ENCODE measurements at places on chromosomes 1 and 21.

- DNase-seq: no peak
Measured at GRCh38 chr1:221759436-221759835, 17.5 kb upstream of the DUSP10 start.

GRCh38 chr1:210516697-210517459, 188.2 kb downstream of the HHAT start:
- no peak for DNase-seq

DNA sequence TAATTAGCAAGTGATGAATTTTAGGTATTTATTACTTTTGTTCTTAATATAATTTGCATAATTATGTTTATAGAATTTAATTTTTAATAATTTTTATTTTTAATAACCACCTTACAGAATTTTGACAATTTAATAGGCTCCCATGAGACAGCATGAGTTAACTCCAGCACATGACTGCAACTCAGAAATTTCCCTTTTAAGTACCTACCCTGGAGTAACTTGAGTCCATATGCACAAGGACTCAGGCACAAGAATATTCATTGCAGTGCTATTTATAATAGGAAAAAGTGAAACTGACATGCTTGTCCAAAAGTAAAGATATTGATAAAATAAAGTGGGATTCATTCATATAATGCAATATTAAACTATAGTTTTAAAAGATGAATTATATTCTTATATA, 54.1 kb upstream of the C1orf53 start:
- no peak for DNase-seq

DNA sequence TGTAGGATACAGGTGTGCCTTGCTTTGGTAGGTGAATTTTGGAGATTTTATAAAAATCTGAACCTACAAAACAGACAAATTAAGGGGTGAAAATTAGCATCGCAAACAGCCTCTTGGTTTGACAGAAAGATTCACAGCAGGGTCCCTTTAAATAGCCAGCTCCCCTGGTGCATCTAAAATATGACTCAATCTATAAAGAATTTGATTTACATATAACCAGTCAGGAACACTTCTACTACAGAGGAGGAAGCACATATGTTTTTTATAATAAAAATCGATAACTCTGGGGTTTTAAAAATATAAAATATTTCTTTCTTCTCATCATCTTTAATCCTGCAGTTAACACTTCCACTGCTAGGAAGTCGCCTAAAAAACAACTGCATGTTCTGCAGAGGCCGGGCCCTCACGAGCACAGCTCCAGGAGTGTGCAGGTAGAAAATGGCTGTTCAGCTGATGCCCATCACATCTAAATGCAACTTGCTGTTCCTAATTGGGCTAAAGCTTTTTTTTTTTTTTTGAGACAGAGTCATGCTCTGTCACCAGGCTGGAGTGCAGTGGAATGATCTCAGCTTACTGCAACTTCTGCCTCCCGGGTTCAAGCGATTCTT, 203.4 kb downstream of the HS2ST1 start:
- no peak for DNase-seq

DNA sequence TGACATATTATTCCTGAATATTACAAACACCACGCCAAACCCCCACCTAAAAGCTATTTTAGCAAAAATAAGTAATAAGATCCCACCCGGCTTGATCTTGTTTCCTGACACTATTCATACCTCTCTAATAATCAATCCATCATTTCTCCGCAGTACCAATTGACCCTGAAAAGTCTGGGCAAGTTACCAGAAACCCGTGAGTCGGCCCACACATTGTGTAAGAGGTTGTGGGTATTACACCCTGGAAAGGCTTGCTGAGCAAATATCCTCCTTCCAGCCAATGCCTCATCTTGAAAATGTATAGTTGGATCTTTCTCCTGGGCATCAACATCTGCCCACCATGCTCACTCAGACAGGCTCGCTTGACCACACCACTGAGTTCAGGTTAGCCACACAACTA, 451.0 kb downstream of the TTLL7 start:
- no peak for DNase-seq

GRCh38 chr1:53589043-53589887, 130.1 kb downstream of the DMRTB1 start:
- no peak for DNase-seq

GRCh38 chr21:19420565-19420964, 1017.0 kb upstream of the TMPRSS15 start:
- DNase-seq: no peak

DNA sequence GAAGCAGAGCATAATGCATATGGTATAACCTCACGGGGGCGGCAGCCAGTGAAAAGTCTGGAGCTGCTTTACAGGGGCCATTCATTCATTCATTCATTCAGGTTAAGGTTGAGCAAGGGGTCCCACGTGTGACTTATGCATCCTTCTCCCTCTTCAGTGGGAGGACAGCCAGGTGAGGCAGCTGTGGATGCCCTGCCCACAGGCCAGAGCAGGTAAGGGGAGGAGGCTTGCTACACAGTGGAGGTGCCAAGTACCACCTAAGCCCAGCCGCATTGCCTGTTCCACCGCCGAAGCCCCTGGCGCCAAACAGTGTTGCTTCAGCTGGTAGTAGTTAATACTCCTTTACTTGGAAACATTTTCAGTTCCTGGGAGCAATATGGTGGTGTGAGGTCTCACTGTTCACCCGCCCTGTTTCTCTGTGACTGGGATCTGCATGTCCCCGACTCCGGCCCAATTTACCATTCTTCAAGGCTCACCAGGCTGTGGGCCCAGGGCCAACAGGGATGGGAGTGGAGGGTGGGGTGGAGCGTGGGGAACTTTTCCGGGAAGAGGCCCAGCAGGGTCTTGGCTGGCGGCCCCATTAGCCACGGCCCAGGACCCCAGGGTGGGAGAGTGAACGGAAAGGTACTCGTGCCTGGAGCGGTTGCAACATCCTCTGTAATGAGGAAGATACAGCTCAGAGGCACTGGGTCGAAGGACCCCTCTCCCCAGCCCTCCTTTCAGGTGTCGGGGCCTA, 722 bp upstream of the PODN start:
- no peak for DNase-seq

DNA sequence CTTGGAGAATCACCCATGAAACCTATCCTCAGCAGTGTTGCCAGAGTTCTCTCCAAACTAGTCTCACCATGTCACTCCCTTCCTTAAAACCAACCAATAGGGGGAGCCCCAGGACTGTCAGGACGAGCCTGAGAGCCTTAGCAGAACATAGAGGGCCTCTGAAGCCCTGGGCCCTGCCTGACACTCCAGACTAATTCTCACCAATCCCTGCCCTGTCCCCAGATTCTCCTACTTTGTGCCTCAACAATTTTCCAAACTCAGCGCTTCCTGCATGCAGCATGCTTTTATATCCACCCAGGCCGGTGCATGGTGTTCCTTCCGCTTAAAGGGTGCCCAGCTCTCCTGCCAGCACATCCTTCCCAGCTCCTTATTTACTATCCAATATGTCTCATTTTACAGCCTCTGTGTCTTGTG, 42.7 kb downstream of the HSD3B1 start:
- peak; percentile 77 for DNase-seq

GRCh38 chr21:32653326-32653901, 41.2 kb upstream of the CFAP298 start:
- DNase-seq: peak; percentile 49

DNA sequence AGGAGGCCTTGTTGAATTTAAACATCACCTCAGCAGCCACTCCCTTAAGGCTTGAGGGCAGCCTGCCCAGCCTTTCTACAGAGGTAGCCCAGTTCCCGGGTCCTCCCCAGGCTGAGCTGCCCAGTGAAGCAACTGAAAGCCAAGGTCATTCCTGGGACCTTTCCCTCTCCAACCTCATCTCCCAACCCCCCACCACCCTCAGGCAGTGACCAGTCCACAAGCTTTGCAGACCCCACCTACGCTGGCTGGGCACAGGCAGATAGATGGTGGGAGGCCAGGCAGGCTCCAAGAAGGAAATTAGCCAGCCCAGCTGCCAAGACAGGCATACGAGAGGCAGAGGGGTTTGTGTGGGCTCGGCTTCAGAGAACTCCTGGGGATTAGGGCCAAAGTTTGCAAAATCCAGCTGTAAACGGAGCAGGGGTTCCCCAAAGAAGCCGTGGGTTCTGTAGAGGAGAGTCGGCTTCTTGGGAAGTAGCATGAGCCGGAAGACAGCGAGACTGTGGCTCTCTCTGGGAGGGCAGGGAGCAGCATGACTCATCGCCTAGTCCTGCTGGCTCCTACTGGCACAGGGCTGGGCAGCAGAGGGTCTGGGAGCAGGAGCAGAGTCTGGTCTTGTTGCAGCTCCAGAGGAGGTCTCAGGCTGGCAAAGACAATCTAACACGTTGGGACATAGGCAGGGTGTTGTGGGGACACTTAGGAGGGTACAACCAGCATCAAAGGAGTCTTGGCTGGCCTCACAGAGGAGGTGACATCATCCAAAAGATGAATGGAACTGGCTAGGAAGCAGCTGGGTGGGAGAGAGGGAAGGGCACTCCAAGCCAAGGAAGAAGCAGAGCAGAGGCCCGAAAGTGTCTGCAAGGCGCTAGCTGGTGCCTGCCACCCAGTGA, 2.8 kb upstream of the ZC3H12A start:
- DNase-seq: no peak

- no peak for DNase-seq
Measured at GRCh38 chr1:230242326-230242725, 175.3 kb downstream of the GALNT2 start.

GRCh38 chr1:21216835-21217811, 40.4 kb upstream of the EIF4G3 start:
- DNase-seq: peak; percentile 77

- peak; percentile 84 for DNase-seq
Measured at GRCh38 chr21:45615145-45615711, 28.3 kb upstream of the PCBP3 start.

DNA sequence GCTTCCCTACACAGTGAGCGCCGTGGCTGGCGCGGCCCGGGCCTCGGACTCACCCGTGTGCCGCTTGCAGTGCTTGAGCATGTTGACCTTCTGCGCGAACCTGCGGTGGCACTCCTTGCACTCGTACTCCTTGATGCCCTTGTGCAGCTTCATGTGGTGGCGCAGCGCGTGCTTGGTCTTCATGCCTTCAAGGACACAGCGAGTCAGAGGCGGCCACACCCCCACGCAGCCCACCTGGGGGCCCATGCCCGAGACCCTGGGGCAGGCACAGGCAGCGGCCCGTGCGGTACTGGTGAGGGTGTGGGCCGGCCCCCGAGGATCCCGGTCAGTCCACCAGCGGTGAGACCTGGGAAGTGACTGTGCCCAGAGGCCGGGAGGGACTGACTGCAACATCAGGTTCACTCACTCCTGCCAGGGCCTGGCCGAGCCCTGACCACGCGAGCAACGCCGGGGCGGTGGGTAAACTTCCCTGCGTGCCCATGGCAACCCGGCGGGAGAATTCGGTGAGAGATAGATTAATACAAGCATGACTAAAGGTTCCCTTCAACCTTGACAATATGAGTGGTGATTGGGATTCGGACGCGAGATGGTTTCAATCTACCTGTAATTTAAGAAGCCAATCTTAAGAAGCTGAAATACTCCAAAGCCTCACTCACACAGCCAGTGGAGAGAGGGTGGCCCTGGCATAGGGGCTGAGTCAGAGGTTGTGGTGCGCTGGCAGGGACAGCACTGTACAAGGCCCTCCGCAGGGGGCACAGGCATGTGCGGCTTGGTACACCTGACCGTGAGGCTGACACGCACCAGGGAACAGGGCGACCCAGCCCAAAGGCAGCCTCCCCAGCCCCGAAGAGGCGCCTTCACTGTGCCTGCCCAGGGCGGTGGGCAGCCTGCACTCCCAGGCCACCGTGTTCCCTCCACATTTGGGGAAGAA, 49.1 kb upstream of the RIPK4 start:
- DNase-seq: no peak

- DNase-seq: no peak
Measured at GRCh38 chr1:50156241-50157010, 47.7 kb downstream of the ELAVL4 start.

DNA sequence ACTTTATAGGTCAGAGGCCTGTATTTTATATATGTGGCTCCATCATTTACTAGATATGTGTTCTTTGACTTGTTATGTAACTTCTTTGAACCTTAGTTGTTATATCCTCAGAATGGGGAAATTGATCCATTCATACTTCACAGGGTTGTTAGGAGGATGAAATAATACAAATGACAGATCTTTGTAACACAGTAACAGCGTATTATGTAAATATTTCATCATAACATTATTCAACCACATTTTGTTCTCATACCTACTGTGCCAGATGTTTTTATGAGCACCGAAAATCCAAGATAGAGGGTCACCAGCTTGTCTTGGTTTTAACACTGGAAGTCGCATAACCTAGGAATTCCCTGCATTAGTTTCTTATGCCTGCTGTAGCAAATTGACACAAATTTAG, 3.3 kb downstream of the SUCO start:
- no peak for DNase-seq

Measured in GM12865 (cell line).